ENCODE measurements at places on chromosomes 2 and 18.

GRCh38 chr2:28683100-28683706, 68.4 kb upstream of the PPP1CB start:
- DNase-seq: peak; percentile 99

GRCh38 chr2:237820421-237820820, 21.8 kb downstream of the RBM44 start:
- no peak for DNase-seq

DNA sequence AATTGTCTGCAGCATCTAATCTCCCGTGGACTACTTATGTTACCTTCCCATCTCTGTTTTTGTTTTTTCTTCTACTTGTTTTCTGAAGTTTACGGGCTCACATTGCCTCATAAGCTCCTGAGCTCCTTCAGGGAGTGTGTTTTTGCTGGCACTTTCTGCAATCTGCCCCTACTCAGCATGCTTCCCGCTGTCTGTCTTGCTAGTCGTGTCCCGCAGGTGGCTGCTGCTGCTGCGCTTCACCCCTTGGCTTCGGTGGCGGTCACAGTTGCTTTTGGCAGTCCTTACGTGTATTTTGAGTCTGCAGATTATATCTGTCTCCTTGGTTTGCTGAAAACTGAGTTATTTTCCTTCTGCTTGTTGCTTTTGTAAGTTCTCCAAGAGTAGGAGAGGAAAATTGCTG, 37.3 kb downstream of the FER1L5 start:
- DNase-seq: no peak

- no peak for DNase-seq
Observed at GRCh38 chr18:26869640-26870039, 4.1 kb upstream of the AQP4 start.

GRCh38 chr18:61991836-61992235, 99.0 kb upstream of the RNF152 start:
- DNase-seq: peak; percentile 40

DNA sequence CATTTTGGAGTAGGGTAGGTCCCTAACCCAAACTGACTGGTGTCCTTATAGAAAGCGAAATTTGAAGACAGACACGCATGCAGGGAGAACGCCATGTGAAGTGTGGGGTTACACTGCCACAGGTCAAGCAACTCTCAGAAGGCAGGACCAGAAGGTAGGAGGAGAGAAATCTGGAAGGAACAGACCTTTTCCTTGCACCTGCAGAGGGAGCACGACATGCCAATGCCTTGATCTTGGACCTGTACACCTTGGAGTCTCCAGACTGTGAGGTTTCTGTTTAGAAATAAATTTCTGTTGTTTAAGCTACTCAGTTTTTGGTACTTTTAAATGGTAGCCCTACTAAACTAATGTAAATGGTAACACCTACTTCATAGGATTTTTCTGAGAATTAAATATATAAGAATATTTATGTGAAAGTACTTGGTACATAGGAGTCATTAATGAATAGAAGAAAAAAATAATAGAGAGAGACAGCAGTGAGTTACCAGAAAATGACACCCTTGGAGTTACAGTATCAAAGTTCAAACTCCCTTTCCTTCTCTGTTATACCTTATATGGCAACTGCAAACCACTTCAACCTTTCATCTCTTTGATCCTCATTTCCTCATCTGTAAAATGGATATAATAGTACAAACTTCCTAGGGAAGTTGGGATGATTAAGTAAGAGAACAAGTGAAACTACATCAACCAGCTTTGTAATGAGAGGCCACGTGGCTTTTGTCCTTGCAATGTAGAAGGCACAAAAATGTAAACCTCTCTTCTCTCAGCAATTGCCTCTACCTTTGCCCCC, 184.9 kb upstream of the PARD3B start:
- DNase-seq: no peak

GRCh38 chr18:902229-902628, 2.4 kb upstream of the ADCYAP1 start:
- DNase-seq: peak; percentile 56
